ENCODE measurements at places on chromosomes 1 and 21. TPM values are rescaled to one million over a fixed set of nuclear protein-coding genes. Genes with fewer than 3 reads are reported as not detected.

- DNase-seq: no peak
Observed at GRCh38 chr1:237492359-237492758, 398.4 kb downstream of the ZP4 start.

Gene OR10J1
- not detected for total RNA-seq

Gene PLCH2
- 6.0 TPM for total RNA-seq

GRCh38 chr1:47333922-47334764 is 553 bp downstream of the CMPK1 start:
- peak; percentile 87 for DNase-seq

Gene OR2T12
- not detected for total RNA-seq

DNA sequence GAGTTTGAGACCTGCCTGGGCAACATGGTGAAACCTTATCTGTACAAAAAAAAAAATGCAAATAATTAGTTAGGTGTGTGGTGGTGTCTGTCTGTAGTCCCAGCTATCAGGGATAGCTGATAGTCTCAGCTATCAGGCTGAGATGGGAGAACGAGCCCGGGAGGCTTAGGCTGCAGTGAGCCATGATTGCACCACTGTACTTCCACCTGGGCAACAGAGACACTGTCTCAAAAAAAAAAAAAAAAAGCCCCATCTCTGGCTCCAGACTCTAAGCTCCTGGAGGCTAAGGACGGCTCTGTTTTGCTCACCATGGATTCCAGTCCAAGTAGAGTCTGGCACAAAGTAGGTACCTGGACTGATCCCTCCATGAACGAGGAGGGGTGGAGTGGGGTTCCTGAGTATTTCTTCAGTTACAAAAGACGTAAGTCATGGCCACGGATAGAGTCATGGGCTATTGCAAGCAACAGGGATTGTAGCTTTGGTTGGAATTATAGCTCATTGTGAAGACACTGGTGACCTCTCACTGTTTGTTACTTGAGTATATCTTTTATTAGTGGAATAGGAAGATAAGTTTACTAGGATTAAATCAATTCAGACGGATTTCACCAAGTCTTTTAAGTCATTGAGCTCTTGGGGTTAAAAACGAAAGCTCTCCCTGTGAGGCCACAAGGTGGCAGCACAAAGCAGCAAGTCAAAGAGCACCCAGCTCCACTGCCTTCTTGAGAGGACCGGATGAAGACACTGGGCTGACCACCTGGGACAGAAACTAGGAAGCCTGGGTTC is 35.6 kb upstream of the TMEM61 start:
- DNase-seq: peak; percentile 82

Gene ADGRL4
- total RNA-seq: 0.75 TPM

GRCh38 chr1:6035303-6035702 is 10.4 kb upstream of the KCNAB2 start:
- no peak for DNase-seq

DNA sequence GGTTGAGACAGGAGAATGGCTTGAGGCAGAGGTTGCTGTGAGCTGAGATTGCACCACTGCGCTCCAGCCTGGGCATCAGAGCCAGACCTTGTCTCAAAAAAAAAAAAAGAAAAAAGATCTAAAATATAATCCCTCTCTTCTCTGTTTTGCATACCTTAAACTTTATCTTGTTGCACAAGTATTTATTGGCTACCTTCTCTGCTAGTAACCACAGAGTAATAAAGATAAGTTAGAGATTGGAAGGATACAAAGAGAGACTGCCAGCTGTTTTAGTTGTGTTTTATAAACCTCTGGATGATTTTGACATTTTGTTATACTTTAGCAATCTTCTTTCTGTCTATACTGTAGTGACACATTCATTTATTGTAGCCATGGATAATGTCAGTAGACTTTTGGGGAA is 27.7 kb downstream of the AGO3 start:
- DNase-seq: no peak

DNA sequence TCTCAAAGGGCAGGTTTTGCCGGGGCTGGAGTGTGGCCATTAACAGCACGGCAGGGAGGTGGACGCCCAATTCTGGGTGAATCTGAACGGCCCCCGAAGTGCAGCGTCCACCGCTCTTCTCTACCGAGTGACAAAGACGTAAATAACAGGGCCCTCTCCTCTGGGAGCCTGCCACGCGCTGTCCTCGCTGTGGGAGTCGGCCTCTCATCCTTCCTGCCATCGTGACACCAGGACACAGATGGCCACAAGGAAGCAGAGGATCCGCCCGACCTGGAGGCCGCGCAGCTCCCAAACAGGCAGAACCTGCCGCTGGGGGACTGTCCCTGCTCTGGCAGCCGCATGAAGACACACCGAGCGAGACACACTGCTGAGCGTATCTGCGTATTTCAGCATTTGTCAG is 12.1 kb upstream of the CDK11B start:
- no peak for DNase-seq

DNA sequence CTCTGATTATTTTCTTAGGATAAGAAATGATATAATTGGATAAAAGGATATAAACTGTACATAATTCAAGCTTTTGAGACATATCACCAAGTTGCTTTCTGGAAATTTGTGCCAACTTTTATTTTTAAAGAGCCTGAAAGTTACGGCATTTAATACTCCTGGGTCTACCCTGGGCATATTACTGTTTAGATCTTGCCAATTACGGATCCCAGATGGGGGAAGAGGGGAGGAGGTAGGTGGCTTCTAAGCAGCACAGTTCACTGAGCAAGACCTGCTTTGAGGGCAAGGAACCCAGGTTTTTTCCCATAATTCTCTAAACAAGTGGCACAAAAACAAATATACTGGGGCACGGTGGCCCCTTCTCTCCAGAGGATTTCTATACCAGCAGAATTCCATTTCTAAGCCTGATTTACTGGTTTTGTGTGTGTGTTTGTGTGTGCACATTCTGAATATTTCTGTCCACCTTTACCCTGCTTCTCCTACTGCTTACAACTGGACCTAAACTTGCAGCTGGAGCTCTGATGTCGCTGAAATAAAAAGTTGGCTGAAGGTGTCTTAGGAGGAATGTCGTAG is 76.7 kb downstream of the LAMC2 start:
- DNase-seq: no peak

Gene C21orf58
- total RNA-seq: 79.8 TPM

GRCh38 chr1:216937491-216937890 is 214.3 kb upstream of the ESRRG start:
- DNase-seq: no peak

Gene LCE2B
- not detected for total RNA-seq

DNA sequence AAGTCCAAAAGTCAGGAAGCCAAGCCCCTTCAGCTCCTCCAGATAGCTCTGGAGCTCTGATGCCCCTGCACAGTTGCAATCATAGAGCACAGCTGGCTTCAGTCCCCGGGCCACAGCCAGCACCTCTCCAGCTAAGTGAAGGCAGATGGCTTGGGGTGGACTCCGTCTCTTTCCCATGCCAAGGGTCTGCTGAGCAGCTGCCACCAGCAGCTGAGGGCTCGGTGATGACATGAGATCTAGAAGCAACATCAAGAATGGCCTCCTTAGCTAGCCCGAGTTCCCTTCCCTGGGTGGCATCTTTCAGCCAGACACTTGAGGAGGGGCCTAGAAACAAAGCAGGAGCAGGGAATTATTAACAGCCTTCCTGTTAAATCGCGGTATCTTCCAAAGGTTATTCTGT is 973 bp downstream of the C1orf74 start:
- no peak for DNase-seq

All from transverse colon (tissue), 4 donors.